Dermis microvascular lymphatic vessel endothelial cell (primary cell): ENCODE measurements at places on chromosomes 13 and 19. TPM values are rescaled to one million over a fixed set of nuclear protein-coding genes. Genes with fewer than 3 reads are reported as not detected.

Gene SYCN
- total RNA-seq = not detected in 2 replicates

- no peak for DNase-seq
Observed at GRCh38 chr13:78786459-78786858, 127.5 kb upstream of the OBI1 start.

DNA sequence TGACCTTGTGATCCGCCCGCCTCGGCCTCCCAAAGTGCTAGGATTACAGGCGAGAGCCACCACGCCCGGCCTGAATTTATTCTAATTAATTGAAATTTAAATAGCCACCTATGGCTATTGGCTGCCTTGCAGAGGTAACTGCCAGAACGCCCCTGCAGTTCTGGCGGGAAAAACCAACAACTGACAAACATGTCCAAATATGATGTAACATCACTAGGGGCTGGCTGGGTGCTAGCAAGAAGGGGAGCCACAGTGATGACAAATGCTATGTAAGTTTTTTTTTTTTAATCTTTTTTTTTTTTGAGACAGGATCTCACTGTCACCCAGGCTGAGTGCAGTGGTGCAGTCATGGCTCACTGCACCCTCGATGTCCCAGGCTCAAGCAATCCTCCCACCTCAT is 12.9 kb downstream of the ZSWIM9 start:
- no peak for DNase-seq

DNA sequence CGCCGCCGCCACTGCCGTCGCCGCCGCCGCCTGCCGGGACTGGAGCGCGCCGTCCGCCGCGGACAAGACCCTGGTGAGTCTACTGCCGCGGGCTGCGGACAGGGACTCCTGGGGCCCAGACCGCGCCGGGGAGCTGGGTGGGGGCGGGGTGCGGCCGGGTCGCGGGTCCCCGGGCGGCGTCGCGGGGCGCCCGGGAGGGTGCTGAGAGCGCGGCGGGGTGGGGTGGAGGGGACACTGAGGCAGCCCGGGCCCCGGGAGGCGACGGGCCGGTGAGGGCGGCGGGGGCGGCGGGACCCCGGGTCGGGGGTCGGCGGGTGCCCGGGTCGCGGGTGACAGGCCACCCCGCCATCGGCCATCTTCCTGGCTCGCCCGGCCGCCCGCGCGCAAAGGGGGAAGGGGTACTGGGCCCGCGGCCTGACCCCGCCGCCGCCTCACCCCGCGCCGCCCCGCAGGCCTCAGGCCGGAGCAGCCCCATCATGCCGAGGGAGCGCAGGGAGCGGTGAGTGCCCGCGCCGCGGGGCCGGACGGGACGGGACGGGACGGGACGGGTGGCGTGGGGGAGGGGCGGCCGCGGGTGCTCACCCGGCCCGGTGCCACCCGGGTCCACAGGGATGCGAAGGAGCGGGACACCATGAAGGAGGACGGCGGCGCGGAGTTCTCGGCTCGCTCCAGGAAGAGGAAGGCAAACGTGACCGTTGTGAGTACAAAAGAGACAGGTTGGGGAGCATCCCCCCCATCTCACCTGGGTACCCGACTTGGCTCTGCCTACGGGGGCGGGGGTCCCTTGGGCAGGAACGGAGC is 489 bp downstream of the CCNE1 start:
- DNase-seq = no peak

DNA sequence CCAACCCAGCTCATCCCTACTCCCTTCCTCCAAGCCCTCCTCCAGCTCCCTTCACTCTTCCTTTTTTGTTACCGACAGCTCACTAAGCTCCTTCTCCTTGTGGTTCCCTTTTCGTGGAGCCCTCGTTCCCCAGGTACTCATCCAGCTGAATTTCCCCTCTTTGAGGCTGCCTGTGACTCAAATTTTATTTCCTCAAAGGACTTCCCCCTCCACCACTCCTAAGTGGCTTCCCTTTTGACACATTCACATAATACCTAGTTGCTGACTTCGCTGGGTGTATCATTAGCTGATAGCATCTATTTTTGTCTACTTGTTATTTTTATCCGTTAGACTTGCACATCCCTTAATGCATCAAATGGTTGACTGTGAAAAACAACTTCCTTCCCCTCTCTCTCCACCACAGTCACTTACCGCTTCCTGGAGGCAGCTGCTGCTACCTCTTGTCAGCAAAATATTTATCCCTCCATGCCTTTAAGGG is 14.5 kb downstream of the FFAR2 start:
- no peak for DNase-seq

- DNase-seq = no peak
Observed at GRCh38 chr13:46684287-46685001, 112.5 kb downstream of the ESD start.
